Hematopoietic multipotent progenitor cell treated with erythropoietin and hydrocortisone succinate and interleukin-3 and kit ligand, for 17 days (in vitro differentiated cells): ENCODE measurements at places on chromosomes 11 and 22.

DNA sequence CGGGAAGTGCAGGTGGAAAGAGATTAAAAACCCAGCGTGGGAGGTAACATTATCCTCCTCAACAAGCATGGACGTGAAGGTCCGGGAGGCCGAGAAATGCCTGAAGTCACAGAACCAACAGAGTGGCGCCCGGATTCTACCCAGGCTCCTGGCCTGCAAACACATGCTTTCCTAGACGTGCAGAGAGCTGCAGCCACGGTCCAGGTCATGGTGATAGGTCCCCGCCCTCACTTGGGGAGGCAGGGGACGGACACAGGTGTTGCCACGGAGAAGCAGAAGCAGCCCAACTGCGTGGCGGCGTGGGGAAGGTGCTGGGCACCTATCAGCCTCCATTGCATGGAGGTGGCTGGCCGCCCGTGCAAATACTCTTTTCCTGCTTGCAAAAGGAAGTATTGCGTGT lies 148.8 kb downstream of the MPPED1 start:
- DNase-seq, result no peak

DNA sequence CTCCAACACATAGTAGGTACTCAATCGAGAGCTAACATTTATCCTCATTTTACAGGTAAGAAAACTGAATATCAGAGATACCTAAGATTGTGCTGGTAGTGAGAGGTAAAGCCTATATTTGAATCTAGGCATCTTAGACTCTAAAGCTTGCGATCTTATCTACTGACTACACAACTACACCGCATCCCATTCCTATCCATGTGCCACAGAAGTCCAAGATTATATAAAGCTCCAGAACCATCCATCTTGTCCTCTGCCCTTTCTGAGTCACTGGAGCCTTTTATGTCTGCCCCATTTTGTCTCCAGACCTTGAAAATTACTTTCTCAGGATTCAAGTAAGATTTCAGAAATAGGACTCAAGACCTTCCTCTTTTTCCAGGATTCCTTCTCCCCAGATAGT lies 84.4 kb downstream of the OR5AK2 start:
- no peak for DNase-seq

DNA sequence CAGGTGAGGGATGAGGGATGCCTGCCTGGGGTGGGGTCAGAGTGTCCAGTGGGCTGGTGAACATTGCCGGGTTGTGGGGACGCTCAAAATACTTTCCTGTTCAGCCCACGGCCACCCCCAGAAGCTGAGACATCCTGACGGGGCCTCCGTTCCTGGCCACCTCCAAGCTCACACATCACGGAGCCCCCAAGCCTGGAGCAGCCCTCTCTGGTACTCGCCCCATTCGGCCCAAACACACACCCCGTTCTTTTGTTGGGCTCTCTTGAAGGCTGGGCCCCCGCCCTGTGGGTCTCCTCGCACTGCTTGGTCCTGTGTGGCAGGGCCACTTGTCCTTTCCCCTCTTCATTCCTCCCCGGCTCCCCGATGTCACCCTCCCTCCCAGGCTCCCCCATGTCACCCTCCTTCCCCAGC lies 442.6 kb downstream of the TBC1D22A start:
- no peak for DNase-seq

DNA sequence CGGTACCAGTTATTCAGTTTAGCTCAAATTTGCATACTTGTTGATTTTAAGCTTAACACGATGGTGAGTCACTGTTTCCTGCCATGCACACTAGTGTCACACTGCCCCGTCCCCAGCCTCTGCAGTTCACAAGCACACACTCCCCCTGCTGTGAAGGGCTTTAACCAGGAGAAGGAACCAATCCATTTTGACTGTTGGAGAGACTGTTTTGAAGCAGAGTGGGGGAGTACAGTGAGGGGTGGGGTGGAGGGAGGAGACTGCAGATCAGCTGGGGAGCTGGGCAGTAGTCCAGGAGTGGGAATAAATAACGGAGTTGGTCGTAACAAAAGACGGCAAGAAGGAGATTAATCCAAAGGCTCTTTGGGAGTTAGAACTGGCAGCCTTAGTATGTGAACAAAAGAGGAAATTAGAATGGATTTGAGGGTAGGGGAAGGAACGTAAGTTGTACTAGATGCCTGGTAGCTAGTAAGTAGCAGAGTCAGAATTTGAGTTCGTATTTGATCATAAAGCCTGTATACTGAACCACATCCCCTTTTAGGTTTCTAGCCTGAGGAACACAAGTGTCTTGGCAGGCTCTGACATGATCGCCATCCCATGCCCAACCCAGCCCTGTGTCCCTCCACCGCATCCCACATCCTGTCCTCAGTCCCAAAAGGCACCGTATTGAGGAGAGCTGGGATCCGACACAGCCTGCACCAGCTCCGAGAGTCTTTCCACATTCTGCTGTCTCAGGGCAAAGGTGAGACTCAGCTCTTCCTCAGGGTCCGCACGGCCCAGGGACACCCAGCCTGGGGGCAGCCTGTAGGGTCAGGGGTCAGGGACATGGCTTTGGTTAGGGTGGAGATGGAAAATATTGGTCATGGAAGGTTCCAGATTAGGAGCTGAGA lies 862 bp downstream of the TPP1 start:
- peak; percentile 89 for DNase-seq

GRCh38 chr11:109933126-109933525 lies 160.1 kb upstream of the ZC3H12C start:
- DNase-seq, result no peak

- DNase-seq, result no peak
Measured at GRCh38 chr11:129457321-129457720, 81.7 kb downstream of the BARX2 start.

GRCh38 chr11:77300695-77301094 lies 791 bp downstream of the GDPD4 start:
- DNase-seq, result no peak

DNA sequence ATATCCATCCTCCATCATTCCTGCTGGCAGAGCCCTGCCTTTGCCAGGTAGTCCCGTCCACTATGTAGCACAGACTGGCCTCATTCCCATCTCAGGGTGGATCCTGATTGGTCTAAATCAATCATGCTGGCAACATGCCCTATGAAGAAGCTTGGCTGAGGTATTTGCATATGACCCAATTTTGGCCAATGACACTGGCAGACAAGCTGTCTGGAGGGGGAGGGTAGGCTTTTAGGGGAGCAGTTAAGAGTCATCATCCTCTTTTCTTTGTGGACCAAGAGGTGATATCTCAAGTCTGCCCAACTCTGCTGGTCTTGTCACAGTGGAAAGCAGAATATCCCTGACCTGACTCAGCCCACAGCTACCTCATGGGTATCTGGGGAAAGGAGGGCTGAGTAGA lies 5.1 kb downstream of the CCDC89 start:
- no peak for DNase-seq

- no peak for DNase-seq
Measured at GRCh38 chr11:110490886-110491285, 61.1 kb downstream of the FDX1 start.

DNA sequence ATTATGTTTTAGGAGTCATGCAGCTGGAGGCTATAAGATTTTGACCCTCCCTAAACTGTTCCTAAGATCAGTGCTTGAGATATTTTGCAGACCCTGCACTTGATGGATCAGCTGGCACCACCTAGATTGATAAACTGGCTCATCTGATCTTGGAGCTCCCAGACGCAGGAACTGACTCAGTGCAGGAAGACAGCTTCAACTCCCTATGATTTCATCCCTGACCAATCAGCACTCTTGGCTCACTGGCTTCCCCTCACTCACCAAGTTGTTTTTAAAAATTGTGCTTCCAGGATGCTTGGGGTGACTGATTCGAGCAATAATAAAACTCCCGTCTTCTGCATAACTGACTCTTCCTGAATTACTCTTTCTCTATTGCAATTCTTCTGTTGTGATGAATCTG lies 637.5 kb upstream of the FAT3 start:
- no peak for DNase-seq

GRCh38 chr11:33259869-33260268 lies 2.7 kb downstream of the HIPK3 start:
- no peak for DNase-seq

DNA sequence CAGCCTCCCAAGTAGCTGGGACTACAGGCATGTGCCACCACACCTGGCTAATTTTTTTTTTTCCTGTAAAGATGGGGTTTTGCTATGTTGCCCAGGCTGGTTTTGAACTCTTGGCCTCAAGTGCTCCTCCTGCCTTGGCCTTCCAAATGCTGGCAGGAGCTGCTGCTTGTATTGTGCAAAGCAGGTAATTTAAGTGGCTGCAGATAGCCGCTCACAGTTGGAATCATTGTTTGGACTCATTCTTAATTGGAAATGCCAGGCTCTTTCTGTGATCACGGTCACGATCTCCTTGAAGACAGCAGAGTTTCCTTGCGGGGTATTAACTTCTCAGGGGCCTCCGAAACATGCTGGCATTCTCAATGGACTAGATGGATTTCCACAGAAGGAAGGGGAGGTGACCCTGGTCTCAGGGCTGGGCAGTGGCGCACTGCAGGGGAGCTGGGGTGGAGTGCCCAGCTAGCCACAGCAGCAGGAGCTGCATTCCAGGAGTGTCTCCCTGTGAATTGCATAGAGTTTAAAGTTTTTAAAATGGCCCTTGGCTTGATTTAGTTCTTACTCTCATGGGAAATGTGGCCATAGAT lies 136.1 kb downstream of the MORC2 start:
- no peak for DNase-seq

GRCh38 chr22:32676191-32676590 lies 125.3 kb upstream of the TIMP3 start:
- no peak for DNase-seq

DNA sequence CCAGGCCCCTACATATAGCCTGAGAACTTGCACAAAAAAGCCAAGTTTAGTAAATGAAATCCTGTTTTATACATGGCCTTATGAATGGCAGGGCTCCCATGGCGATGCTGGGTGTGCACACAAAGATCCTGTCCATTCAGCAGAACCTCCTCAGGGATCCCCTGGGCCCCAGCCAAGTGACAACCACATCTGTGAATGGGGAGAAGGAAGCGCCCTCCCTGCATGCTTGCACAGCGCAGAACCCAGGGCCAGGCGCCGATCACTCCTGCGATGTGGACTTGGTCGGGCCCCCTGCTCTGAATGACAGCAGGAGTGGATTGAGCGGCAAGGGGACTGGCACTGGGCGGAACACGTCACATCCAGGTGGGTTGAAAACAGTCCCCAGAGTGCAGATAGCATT lies 4.5 kb upstream of the CDC42EP2 start:
- DNase-seq, result no peak

DNA sequence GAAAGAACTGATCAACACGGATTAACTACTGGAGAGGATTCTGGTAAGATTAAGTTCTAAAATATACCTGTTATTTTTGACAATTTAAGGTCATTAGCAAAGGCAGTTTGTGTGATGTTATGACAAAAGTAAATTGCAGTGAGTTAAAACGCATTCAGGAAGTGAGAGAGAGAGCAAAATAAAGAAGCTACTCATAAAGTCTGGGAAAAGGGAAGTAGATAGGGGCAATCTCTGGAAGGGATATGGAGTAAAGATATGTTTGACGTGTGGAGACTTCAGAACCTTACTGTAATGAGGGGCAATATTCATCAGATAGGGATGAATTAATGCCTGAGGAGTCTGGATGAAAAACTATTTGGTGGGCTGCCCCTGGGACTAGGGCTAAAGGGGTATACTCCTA lies 16.8 kb downstream of the OR56B4 start:
- no peak for DNase-seq

- DNase-seq, result no peak
Measured at GRCh38 chr11:115903179-115903578, 399.0 kb upstream of the CADM1 start.

GRCh38 chr22:32799496-32799895 lies 2.0 kb upstream of the TIMP3 start:
- no peak for DNase-seq

DNA sequence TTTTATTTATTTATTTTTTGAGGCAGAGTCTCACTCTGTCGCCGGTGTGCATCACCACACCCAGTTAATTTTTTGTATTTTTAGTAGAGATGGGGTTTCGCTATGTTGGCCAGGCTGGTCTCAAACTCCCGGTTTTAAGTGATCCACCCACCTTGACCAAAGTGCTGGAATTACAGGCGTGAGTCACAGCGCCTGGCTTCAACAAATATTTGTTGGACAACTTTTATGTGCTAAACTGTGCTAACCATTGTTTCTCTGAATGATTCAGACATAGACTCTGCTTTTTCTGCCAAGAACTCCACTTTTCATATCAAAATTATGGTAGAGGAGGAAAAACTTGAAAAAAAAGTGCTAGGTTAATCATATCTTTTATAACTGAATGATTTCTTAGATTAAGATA lies 36.3 kb downstream of the MMP7 start:
- no peak for DNase-seq

DNA sequence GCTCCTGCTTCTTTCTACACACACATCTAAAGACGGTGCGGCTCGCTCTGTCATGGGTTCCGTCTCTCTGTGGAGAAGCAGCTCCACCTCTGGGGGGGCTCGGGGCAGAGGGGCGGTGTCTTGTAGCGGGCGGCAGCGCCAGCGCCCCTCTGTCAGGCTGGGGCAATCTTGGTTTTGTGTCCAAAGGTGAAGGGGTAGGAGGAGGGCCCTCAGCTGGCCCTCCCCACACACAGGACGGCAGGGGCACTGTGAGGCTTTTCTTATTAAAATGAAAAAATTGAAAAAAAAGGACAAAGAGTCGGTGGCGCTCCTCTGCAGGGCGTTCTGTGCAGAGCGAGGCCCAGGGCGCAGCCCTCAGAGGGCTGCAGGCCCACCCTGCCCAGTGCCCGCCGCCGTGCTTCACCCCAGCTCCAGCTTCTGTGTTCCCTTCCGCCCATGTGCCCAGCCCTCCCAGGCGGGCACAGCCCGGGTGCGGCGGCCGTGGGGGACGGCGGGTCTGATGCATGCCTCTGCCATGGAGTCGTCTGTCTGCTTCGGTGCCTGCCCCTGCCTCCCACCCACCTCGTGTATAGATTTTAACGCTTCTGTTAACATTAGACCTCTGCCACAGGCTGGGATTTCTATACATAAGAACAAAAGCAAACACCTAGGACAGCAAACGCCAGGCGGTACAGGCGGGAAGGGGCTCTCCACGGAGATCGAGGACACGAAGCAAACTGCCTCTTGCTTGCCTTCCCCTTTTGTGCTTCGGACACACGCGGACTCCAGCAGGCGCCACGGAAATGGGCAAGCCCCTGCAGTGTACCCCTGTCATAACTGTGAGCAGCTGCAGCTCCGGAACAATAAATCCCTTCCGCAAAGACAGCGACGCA lies 24.5 kb downstream of the MOB2 start:
- DNase-seq, result no peak

GRCh38 chr11:71129624-71130023 lies 122.8 kb downstream of the SHANK2 start:
- DNase-seq, result no peak

DNA sequence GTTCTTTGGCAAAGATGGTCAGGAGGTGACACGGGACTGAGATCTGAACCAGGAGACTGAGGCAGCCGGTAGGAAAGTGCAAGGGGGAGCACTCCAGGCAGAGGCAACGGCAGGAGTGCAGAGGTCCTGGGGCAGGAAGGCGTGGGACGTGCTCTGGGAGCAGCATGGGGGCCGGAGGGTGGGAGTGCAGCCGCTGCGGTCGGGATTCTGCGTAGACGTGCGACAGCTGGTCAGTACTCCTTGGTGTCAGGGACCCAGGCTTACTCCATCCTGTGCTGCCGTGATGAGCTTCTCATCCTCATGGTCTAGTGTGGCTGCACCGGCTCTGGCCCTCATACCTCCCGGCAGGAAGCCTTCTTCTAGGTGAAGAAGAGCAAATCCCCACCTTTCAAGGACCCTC lies 16.9 kb upstream of the TRMU start:
- no peak for DNase-seq

- no peak for DNase-seq
Measured at GRCh38 chr22:23150762-23151161, 5.5 kb downstream of the RAB36 start.
